Cortex of kidney (tissue), 1 donor: ENCODE measurements at places on chromosomes 1 and 21.

DNA sequence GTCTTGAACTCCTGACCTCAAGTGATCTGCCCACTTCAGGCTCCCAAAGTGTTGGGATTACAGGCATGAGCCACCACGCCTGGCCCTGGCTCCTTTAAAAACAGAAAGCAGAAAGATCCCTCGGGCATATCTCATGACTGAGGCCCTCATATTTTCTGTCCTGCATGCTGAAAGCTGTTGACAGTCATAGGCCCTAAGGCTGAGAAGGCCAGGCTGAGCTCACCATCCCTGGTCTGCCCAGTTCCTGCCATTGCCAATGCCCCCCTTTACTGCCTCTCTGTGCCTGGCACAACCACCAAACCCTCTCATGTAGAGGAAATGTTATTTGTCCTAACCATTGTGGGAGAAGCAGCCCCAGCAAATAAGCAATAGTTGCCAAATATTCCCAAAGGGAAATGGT is 12.7 kb downstream of the CD34 start:
- no peak for DNase-seq

- DNase-seq: no peak
Observed at GRCh38 chr1:107318932-107319331, 178.1 kb downstream of the NTNG1 start.

DNA sequence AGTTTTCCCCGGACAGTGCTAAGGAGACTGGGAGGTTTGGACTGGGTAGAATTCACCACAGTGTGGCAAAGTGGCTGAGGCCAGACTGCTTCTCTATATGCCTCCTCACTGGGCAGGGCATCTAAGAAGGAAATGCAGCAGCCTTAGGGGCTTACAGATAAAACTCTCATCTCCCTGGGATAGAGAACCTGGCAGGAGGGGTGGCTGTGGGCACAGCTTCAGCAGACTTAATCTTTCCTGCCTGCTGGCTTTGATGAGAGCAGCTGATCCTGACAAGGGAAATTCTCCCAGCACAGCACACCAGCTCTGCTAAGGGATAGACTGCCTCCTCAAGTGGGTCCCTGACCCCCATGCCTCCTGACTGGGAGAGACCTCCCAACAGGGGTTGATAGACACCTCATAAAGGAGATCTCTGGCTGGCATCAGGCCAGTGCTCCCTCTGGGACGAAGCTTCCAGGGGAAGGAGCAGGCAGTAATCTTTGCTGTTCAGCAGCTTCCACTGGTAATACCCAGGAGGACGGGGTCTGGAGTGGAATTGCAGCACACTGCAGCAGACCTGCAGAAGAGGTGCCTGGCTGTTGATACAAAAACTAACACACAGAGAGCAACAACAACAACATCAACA is 25.2 kb downstream of the KIFAP3 start:
- no peak for DNase-seq

- DNase-seq: no peak
Observed at GRCh38 chr1:113536182-113536780, 146.0 kb downstream of the MAGI3 start.

DNA sequence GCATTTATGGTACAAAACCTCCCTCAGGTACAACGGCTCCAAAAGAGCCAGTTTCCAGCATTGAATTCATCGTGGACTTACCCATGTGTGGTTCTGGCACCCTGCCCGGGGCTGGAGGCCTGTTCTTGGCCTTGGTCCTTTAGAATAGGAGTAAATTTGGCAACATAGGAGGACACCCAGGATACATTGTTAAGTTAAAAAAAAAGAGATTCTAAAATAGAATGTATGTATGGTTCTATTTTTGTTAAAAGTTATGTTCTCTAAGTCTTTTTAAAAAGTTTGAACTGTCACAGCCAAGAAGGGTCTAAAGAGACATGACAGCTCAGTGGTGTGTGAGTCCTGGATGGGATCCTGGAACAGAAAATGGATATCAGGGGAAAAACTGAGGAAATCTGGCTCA is 25.9 kb downstream of the EPHX1 start:
- DNase-seq: no peak

DNA sequence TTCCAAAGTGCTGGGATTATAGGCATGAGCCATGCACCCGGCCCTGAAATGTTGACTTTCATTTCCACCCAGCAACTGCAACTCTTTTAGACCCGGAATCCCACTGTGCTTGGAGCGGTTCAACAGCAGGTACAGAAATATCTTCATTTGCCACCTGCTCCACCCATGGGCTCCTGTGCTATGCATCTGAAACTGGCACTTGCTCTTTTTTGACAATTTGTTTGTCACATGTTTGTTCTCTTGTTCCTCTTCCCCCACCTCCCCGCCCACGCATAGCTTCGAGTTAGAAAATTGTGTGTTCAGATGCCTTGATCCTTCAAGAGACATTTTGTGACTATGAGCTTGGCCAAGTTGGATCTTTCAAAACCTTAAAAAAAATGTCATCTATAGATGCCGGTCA is 2.4 kb upstream of the IFNLR1 start:
- DNase-seq: no peak

DNA sequence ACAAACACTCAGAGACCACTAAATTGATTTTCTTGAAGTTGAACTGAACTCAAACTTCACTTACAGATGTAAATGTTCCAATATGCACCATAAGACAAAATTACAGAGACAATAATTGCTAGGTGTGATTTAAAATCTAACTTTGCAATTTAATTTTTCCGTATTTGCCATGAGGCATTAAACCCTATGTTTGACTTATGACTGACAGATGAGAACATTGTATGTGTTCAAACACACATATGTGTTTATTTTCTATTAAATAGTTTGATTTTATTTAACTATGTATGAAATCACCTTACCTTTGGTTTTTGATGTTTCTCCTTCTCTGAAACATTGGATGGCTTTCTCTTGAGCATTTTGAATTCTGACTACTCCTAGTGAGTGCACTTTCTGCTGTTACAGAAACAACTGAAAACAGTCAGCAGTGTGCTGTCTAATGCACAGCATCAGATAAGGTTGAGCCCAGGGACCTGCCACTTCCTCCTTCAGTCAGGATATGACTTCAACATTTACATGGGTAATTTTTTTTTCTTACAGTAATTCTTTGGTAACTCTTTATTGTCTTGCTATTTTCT is at the start of gene SAMSN1:
TSS of gene SAMSN1 (minus strand) at position 410 of the 575 bp plus-strand sequence. CDS start at position 356, 54 bp downstream.
- DNase-seq: no peak

DNA sequence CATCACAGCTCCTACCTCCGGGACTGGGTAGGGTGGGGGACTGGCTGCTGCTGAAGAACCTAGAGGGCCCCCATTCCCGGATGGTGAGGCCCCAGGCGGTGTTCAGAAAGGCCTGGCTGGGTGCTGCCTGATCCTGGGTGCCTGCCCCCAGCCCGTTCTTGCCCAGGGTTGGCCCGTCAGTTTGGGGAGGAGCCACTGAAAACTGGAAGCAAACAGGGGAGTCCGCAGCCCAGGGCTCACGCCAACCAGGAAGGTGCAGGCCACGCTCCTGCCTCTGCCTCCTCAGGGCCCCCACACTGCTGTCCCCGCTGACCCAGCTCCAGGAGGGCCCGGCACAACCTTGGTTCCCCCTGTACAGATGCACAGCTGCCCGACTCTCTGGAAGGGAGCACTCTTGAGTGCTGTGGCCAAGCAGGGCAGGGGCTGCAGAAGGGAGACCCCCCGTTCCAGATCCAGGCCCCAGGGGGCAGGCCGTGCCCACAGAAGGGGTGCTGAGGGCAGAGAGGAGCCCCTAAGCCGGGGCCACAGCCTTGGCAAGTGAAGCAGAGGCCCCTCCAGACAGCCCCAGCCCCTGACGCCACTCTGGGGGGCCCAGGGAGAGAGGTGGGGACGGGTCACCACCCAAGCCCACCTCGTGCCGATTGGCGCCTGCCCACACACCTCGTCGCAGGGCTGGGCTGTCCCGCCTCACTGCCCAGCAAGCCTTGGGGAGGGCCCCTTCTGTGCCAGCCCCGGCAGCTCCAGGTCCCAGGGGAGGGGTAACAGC is 5.5 kb downstream of the C1QTNF12 start:
- no peak for DNase-seq

GRCh38 chr1:32953495-32953894 is 11.1 kb downstream of the RNF19B start:
- DNase-seq: no peak

GRCh38 chr21:37575580-37575979 is 209.0 kb downstream of the DYRK1A start:
- DNase-seq: no peak

DNA sequence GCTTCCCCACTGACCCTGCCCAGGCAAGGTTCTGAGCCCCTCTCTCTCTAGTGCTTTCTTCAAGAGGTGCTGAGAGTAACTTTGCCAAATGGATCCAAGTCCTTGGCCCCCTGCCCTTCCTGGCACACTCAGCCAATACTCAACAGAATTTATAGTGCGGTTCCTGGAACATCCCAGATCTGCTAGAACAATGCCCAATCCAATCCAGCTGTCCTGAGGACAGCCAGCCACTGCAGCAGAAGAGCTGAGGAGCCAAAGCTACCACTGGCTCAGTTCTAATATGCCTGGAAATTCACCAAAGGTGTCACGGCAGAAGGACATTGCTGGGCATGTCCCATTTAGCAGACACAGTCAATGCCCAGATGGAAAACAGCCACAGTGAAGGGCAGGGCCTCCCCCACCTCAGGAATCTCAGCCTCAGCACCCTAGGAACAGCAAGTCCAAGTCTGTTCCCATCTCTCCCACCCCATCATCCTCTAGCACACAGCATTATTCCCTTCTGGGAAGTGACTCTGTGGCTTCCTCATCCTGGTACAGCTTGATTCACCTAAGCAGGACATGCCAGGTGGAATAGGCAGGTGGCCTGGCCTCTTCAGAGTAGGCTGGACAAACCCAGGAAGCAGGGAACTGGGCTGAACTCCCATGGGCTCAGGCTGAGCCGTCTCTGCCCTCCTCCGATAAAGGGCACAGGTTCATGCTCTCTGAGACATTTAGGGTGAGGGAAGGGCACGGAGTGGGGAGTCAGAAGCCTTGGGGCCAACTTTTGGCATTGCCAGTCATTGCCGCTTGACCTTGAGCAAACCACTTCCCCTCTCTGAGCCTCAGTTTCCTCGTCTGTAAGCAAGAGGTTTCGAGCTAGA is 24.6 kb downstream of the PMVK start:
- DNase-seq: no peak

GRCh38 chr1:23684415-23684814 is 7.2 kb upstream of the RPL11 start:
- no peak for DNase-seq

GRCh38 chr1:174726167-174726879 is 273.4 kb upstream of the CACYBP start:
- DNase-seq: no peak

GRCh38 chr1:182608845-182609610 is 4.8 kb upstream of the RGS16 start:
- DNase-seq: no peak

DNA sequence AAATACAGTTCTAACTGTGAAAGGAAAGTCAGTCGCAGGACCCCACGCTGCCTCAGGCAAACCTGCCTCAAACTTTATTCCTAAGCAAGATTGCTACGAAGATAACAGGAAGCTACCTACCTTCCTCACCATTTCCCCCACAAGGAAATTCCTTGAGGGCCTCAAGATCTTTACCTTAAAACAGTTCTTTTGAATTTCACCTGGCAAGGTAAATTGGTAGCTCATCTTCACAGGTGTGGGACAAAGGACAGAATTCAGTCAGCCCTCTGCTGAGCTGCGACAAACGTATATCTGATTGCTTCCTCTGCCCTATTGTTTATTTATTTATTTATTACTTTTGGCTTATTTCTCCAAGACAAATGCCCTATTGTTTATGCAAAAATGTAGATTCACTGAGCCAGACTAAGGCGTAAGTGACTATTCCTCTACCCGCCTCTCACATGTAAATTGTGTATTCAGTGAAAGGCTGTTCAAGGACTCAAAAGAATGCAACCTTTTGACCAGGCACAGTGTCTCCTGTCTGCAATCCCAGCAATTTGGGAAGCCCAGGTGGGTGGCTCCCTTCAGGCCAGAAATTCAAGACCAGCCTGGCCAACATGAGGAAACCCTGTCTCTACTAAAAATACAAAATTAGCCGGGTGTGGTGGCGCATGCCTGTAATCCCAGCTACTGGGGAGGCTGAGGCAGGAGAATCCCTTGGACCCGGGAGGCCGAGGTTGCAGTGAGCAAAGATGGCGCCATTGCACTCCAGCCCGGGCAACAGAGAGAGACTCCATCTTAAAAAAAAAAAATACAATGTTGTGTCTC is 17.3 kb upstream of the PKNOX1 start:
- DNase-seq: no peak

DNA sequence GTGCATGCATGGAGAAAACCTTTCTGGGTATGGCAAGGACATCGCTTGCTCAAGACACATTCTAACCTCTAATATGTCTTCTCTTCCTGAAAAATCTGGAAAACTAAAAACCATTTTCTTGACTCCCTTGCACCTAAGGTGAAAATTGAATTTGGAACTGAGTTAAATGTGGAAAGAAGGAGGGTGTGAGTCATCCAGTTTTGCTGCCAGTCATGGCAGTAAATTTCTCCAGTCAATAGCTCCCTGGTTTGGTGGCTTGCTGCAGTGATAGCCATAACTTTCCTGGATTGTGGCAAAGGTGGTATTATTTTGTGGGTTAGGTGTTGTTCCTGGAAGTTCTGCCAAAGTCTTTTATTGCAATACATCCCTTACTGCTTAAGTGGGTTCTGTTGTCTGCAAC is 2.5 kb downstream of the ZCCHC17 start:
- no peak for DNase-seq

- DNase-seq: no peak
Observed at GRCh38 chr1:57162607-57163261, 196.9 kb upstream of the C8B start.

- no peak for DNase-seq
Observed at GRCh38 chr1:31029026-31029425, 36.5 kb downstream of the PUM1 start.

DNA sequence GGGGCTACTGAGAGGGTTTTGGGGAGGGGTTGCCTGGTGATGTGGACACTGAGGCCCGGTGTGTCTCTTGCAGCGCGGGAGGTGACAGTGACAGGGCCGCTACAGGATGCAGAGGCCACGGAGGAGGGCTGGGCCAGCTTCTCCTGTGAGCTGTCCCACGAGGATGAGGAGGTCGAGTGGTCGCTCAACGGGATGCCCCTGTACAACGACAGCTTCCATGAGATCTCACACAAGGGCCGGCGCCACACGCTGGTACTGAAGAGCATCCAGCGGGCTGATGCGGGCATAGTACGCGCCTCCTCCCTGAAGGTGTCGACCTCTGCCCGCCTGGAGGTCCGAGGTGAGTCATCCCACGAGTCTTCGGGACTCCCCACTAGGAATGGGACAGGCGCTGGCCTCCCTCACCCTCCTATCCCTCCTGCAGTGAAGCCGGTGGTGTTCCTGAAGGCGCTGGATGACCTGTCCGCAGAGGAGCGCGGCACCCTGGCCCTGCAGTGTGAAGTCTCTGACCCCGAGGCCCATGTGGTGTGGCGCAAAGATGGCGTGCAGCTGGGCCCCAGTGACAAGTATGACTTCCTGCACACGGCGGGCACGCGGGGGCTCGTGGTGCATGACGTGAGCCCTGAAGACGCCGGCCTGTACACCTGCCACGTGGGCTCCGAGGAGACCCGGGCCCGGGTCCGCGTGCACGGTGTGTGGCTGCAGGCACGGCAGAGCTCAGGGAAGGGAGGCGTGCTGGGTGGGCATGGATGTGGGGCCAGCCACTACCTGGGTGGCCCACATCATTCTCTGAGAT is 72.5 kb downstream of the OBSCN start:
- DNase-seq: no peak

GRCh38 chr1:164937291-164937690 is 378.3 kb downstream of the PBX1 start:
- no peak for DNase-seq
